ENCODE measurements at places on chromosomes 5 and 9.

GRCh38 chr9:130885484-130886375 is 10.9 kb downstream of the QRFP start:
- DNase-seq: no peak

GRCh38 chr5:153086486-153086885 is 404.0 kb upstream of the GRIA1 start:
- DNase-seq: no peak

- DNase-seq: no peak
Measured at GRCh38 chr5:1405121-1405520, 40.1 kb downstream of the SLC6A3 start.

GRCh38 chr5:154430466-154430865 is 15.3 kb upstream of the SAP30L start:
- no peak for DNase-seq

- DNase-seq: no peak
Measured at GRCh38 chr9:116005205-116005604, 148.4 kb upstream of the PAPPA start.

- DNase-seq: no peak
Measured at GRCh38 chr5:169635936-169636335, 1.1 kb upstream of the DOCK2 start.

DNA sequence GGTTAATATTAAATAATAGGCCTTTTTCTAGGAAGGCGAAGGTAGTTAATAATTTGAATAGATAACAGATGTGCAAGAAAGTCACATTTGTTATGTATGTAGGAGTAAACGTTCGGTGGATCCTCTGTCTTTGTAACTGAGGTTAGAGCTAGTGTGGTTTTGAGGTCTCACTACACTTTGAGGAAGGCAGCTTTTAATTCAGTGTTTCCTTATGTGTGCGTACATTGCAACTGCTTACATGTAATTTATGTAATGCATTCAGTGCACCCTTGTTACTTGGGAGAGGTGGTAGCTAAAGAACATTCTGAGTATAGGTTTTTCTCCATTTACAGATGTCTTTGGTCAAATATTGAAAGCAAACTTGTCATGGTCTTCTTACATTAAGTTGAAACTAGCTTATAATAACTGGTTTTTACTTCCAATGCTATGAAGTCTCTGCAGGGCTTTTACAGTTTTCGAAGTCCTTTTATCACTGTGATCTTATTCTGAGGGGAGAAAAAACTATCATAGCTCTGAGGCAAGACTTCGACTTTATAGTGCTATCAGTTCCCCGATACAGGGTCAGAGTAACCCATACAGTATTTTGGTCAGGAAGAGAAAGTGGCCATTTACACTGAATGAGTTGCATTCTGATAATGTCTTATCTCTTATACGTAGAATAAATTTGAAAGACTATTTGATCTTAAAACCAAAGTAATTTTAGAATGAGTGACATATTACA is 45.7 kb downstream of the TGFBR1 start:
- DNase-seq: no peak

DNA sequence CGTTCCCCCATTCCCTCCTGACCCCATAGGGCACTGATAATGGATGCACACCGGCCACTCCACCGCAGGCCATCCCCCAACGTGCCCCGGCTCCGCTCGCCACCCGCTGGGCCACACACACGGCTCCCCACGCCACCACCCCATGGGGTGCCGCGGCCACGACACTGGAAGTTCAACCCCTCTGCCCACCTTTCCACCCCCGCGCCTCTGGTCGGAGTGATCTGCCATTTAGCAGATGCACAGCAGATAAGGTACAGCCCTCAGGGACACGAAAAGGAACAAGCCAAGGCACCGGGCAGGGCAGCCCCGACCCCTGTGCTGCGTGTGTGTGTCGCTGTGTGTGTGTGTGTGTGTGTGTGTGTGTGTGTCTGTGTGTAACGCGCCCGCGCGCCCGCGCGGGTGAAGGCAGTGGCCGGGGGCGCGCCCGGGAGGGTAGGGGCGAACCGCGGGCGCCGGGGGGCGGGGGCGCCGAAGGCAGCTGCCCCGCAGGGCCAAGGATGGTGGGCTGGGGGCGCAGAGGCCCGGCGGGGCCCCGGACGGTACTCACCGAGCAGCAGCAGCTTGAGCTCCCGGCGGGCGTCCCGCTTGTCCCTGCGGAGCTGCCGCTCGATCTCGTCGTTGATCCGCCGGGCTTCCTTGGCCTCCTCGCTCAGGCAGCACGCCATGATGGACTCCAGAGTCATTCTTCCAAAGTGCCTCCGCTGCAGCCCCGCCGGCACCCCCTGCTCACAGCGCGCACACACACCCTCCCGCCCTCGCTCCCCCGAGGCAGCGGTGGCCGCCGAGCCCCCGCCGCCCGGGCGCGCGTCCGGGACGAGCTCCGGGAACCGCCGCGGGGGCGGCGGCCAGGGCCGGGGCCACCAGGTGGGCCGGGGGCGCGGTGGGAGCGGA is 813 bp downstream of the GNAQ start:
- peak; percentile 7 for DNase-seq

DNA sequence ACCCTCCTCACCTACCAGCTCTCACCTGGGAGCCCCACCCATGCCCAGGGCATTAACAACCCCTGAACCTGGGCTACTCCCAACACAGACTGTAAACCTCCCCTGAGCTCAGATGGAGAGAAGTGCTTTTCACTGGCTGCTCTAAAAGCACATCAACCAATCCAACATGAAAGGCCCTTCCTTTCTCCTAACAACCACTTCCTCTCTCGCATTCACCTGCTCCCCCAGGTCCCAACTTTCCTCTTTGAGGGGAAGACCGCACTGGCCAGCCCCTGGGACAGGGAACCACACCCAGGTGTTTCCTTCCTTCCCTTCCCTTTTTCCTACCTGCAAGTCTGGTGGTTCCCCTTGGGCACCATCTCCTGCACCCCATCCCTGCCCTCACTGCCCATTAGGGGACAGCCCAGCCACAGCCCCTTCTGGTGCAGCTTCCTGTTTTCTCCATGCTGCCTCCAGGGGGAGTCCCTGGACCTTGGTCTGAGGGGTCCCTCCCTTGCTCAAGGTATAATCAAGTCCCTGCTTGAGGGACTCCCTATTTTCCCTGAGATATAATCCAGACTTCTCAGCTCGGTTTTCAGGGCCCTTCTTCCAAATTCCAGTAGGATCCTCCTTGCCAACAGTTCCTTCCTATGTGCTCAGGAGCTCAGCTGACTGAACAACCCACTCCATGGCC is 30.5 kb upstream of the DAB2IP start:
- DNase-seq: no peak

DNA sequence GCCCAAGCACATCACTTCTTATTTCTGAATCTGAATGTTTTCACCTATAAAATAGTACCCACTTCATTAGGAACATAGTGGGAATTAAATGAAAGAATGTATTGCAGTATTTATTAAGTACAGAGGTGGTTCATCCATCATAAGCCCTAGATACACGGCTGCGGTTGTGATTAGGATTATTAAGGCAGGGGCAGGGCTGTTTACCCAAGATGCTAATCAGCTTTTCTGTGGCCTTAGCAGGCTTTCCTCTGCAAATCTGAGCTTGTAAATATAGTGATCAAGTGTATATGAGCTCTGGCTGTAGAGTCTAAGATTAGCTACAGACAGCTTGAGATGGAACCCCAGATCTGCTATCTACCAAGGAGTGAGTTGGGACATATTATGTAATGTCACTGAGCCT is 124.1 kb upstream of the ADRA1B start:
- DNase-seq: no peak

DNA sequence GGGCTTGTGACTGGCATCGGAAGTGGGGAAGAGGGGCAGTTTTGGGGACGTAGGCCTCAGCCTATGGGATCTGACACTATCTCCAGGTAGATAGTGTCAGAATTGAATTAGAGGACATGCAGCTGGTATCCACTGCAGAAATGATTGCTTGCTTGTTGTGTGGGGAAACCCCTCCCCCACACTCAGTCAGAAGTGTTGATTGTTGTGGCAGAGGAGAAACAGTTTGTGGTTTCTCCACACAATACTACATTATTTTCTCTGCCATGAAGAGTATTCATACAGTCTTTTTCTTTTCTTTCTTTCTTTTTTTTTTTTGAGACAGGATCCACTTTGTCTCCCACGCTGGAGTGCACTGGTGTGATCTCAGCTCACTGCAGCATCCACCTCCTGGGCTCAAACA is 113.9 kb downstream of the ARRDC3 start:
- DNase-seq: no peak

DNA sequence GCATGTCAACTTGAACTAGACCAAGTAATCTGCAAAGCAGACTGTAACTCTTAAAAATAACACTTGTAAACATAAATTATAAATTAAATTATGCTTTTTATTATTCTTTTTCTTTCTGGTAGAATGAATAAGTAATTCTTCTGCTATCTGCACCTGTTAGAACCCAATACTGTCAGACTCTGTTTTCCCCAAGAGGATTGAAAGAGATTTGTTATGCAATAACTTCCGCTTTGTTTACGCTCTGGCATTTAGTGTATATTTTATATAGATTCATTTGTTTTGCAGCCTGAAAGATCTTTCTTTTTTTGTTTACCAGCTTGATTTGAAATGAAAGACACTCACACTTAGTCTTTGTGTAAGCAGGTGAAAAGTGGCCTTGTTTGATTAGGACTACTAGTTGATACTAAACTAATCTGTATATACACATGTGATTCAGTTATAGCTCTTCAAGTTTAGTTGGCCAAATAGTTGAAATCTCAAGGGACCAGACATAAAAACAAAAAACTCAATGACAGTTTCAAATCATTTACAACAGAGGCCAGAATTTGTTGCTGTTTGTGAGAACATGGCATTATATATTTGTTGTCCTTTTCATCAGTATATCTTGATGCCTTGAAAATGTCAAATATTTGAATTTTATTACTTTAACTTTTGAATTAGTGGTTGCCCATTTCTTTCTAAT is 155.8 kb downstream of the PBX3 start:
- no peak for DNase-seq

DNA sequence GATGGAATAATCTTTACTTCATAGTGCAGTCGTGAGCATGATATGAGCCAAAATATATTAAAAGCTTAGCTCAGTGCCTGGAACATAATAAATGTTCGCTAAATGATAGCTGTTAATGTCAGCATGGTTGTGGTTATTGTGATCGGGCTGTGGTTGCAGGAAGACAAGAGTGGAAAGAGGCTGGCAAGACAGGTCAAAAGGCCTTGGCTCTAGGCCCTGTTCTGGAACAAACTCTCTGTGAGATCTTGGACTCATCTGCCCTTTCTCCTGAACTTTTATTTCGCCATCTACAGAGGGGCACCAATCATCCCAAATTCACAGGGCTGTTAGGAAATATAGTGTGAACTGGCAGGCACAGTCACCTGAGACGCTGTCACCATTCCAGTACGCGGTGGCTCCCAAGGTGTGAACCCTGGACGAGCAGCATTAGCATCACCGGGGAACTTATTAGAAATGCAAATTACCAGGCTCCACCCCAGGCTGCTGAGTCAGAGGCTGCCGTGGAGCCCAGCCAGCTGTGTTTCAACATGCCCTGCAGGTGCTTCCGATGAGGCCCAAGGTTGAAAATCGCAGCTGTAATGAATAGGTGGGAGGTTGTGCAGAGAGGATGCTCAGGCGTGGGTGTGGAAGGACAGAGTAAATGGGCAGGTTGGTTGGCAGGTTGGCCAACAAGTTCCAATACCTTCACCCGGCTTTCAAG is 50.2 kb upstream of the SAP30L start:
- DNase-seq: no peak

DNA sequence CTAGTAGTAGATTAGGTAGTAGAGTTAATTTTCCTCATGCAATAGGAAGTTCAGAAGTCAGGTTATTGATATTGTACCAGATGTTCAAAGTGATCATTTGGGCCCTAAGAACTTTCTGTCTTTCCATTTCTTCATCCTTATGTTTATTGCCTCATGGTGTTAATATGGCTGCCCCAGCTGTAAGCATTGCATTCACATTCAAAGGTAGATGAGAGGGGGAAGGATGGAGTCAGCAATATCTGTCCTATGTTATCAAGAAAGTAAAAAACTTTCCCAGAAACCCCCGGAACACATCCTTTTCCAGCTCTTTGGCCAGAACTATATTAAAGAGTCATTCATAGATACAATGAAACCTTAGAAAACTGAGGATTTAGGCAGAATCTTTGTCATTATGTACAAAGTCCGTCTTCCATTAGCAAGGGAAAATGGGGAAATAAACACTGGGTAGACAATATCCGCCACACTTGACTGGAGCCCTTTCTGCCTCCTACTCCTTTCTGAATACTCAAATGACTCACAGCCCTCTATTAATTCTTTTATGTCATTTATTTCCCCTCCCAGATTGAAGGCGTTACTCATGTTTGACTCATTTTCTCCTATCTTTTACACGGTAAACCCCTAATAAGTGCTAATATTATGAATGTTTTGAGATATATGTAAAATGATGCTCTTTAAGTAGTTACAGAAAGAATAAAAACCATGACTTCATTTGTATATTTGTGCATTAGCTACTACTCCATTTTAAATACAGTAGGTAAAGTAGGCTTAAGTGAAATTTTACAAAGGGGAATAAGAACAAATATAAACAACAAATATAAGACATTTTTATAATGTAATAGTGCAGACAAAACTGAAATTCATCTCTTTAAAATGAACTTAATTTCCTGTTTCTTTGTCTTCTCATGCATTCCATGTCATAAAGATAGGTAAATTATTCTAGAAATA is 127.6 kb downstream of the SLF1 start:
- DNase-seq: no peak

DNA sequence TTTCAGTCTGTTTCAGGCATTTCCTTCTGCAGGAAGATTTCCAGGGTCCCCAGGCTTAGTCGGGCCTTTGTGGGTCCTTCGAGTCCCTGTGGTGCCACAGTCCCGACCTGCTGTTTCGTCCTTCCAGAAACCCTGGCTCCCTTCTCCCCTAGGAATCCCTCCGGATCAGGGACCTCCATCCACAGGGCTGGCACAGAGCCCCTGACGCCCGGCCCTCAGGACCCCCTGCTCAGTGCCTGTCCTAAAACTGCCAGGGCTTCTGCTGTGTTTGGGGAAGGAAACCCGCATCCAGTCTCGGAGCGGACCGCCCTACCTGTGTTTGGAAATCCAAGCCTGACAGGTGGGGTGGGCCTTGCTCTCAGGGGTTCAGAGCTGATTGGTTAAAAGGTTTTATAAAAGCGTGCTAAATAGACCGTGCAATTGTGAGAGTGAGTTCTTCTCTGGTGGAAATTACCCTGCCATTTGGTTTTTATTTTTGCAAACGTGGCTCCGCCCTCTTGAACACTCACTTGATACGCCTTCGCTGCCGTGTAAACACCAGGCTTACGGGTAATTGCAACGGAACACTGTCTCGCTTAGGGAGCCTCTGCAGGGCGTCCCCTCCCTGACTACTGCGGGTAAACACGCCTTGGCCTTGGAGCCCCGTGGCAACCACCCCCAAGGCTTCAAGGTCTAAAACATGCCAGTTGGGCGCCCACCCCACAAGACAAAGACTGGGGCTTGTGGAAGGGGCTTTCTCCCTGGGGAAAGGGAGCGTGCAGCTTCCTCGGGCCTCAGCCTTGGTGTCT is 121.2 kb downstream of the PHF2 start:
- DNase-seq: no peak

All from stimulated activated CD8-positive, alpha-beta memory T cell treated with anti-CD3 and anti-CD28 coated beads, Interleukin-4, amount 100 ng/mL, for 4 hours (primary cell).